ENCODE measurements at places on chromosomes 16 and 17.

- DNase-seq = no peak
These were observed 25.1 kb upstream of the NOS2 start for GRCh38 chr17:27825459-27825858.

GRCh38 chr17:78725448-78726021 lies 56.5 kb downstream of the CYTH1 start:
- no peak for DNase-seq

DNA sequence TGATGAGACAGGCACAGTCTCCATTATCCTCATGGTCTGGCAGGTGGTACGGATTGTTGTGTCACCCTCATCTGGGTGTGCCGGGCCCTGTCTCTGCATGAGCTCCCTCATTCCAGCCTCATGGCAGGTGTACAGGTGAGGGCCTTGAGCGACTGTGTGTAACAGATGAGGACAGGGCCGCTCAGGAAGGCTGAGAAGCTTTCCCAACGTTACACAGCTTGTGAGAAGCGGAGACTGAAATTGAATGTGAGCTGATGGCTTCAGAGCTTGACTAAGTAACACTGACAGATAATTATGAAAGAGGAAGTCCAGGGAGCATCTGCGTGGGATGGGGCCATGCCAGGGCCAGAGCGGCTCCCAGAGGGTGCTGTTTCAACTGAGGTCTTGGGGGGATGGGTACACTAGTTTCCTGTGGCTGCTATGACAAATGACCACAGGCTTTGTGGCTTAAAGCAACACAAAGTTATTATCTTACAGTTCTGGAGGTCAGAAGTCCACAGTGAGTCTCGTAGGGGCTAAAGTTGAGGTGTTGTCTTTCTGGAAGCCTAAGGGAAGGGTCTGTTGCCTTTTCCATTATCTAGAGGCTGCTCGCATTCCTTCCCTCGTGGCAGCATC lies 36.7 kb downstream of the CMIP start:
- no peak for DNase-seq

- DNase-seq = no peak
These were observed 25.2 kb downstream of the CD300A start for GRCh38 chr17:74491626-74492025.

- DNase-seq = no peak
These were observed 8.9 kb upstream of the WSCD1 start for GRCh38 chr17:6061290-6061689.

DNA sequence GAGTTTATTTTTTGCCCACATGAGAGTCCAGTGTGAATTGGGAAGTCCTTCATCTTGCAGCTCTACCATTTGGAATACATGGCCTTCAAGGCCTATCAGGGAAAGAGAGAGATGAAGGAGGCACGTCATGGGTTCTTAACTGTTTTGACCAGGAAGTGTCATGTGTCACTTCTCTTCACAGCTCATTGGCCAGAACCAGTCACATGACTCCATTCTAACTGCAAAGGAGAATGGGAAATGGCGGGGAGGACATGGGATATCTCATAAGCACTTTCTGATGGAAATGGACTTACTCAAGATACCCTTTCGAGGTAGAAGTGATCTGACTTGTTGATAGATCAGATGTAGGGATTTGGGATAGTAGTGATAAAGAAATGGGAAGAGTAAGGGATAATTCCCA lies 57.9 kb upstream of the CES5A start:
- no peak for DNase-seq

DNA sequence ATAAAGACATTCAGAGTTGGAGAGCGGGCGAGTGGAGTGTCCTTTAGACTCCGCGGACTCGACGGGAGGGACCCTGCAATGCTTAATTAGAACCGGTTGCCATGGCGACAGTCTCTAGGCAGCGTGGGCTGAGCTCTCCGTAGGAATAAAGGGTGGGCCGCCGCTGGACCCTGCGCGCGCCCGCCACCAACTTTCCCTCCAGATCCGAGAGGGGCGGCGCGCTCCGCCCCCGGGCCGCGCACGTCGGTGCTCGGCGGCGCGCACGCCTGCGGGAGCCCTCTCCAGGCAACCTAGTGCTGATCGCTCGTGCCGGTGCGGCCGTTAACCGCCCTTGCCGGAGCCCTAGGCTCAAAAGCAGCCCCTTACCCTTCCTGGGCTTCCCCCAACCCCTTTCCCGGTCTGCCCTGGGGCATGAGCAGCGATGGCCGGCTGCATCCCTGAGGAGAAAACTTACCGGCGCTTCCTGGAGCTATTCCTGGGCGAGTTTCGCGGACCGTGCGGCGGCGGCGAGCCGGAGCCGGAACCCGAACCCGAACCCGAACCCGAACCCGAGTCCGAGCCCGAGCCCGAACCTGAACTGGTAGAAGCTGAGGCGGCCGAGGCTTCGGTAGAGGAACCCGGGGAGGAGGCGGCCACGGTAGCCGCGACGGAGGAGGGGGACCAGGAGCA lies at the start of gene PPM1E:
Gene PPM1E (plus strand): TSS at position 278 of the 669 bp plus-strand sequence.
- peak; percentile 84 for DNase-seq

DNA sequence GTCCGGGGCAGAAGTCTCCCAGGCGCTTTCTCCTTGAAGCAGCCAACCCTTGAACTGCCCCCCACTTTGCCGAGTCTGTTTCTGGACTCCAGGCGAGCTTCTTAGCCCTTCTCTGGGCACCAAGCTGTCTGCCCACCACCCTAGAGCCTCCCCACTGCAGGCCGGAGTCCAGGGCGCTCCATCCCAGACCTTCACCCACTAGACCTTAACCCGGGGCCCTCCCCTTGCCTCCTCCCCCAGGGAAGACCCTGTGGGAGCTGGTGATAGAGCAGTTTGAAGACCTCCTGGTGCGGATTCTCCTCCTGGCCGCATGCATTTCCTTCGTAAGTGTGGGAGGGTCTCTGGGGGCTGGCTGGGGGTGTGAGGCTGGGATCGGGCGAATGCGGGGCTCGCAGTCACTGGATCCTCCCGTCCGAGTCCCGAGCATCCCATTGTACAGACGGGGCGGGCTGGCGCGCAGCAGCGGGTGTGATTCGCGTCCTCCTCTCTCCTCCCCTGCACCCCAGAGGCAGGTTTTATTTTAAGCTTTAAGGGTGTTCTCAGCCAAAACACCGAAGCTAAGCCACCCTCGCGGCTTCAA lies 1.1 kb downstream of the ATP2A1 start:
- DNase-seq = no peak

GRCh38 chr16:86221085-86221484 lies 289.2 kb upstream of the FOXF1 start:
- no peak for DNase-seq

DNA sequence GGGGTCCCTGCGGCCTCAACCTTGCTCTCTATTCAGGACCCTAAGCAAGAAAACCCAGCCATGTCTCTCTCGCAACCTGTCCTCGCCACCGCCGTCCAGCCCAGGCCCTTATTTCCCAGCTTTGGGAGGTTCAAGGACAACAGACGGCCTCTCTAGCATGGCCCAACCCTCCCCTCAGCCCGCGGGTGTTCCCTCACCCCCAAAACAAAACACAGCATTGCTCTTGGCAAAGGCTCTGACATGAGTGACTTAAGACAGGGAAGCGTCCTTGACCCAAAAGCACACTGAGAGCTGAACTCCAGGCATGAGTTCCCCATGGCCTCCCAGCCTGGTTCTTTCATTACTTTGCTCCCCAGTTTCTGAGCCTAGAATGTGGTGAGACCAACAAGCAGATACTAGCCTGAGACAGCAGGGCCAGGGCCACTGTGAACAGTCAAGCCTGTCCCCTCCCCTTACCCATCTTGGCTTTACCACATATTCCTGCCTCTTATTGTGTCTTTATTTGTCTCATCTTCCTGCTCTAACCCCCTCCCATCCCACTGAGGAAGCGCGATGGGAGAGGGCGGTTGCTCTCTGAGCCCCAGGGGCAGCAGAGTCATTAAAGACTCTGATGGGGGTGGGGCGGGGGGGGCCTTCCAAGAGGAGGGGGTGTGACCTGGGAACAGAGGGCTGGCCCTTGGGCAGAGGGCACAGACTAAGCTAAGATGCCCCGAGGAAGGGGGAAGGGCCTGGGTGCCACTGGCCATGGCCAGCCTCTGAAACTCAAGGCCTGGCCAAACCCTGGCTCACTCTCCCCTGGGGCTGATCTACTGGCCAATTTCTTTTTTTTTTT lies 11.8 kb downstream of the SREBF1 start:
- DNase-seq = peak; percentile 62

DNA sequence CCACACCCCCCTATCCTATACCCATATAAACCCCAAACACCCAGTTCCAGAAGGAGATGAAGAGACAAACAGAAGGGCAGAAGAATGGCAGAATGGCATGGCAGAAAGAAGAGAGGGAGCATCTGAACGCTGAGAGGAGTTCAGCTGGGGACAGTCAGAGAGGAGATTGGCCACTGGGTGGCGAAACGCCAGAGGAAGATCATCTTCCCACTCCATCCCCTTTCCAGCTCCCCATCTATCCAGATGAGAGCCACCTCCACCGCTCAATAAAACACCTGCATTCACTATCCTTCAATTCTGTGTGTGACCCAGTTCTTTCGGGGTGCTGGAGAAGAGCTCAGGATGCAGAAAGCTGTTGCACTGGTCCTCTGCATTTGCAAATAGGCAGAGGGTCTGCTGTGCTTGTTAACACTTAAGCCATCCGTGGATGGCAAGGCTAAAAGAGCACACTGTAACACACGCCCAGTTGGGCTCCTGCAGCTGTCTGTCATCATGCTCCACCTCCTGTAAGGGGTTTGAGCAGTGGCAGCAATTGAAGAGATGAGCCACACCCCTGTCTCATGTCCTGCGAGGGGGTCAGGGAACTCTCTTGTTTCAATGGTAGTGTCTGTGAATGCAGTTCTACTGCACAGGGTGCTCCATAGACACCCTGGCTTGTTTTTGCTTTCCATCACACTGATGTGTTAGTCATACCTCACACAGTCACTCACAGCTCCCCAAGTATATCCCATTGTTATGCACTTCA lies 1034.8 kb upstream of the RBFOX1 start:
- DNase-seq = no peak

DNA sequence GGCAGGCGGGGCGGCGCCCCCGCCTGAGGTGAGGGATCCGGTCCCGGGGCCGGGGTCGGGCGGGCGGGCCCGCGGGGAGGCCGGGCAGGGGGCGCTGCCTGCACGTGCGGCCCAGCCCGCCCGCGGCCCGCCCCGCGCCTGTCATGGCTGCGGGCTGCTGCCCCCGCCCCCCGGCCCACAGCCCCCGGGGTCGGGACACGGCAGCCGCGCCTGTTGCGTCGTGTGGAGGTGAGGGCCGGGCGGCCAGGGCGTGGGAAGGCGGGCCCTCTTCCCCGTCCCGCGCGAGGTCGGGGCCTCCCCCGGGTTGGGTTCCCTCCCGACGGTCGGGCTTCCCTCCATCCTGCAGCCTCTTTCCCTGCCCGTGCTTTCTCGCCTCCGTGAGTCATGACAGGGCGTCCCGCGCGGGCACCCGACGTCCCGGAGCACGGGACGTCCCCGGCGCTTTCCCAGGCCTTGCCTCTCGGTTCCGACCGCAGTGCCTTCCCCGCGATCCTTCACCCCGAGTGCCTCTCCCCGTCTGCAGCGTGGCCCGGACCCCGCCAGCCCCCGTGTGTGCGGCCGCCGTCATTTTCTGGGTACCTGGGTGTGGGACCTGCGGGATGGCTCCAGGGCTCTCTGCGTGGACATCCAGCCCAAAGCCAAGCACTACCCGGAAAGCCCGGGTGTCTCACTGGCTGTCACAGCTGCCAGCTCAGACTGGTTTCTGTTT lies 76.7 kb downstream of the CHD9 start:
- peak; percentile 84 for DNase-seq

- no peak for DNase-seq
These were observed 110.7 kb downstream of the WWOX start for GRCh38 chr16:78209951-78210661.

DNA sequence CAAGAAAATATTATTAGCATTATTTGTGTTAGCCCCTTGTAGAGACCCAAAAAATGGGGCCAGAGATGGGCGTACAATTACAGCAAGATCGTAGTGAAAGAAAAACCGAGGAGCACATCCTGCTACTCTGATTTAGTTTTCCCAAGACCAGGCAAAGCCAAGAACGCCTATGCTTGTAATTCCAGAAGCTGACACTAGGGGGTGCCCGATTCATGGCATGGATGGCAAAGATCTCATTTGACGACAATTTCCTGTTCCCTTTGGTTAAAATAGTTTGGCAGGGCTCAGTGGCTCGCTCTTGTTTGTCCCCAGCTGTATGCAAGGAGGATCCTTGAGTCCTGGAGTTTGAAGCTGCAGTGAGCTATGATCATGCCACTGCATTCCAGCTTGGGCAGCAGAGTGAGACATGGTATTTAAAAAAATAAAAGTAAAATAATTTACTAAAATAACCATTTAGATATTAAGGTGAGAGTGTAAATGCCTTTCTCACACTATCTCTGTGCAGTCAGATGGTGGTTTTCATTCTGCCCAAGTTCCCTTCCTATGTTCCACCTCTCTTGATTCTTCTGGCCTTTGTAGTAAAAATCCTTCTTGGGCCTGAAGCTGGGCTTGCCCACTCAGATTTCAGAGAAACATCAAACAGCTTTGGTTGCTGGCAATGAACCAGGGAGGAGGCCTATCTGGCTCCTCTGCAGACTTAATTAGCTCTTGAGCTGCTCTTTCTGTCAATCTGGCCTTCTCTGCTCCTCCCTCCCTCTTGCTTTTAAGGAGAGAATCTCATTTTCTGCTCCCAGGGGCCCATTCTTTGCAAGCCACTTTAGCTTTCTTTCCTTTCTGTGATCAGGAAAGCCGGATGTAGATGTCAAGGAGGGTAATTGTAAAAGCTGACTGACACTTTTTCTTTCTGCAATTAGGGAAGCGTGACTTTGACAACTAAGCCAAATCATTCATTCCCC lies 31.2 kb downstream of the TMEM238L start:
- DNase-seq = no peak

- DNase-seq = no peak
These were observed 23.6 kb downstream of the CFAP20 start for GRCh38 chr16:58105631-58106030.

- DNase-seq = no peak
These were observed 278.7 kb downstream of the FTO start for GRCh38 chr16:53982631-53983042.

DNA sequence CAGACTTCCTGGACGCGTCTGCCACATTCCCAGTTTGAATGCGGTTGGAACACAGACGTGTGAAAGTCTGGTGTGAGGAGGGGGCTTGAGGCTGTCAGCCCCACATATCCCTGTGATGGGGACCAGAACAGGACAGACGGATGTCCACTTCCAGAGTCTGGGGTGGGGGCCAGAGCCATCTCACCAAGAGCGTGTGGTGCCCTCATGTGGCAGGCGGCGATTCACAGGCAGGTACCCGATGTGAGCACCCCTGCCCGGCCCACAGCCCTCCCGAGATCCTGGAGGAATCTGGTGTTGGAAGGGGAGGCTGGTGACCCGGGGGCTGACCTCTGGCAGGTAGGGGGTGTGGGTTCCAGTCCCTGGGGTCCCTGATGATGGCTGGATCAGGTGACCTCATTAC lies 51.5 kb downstream of the ENGASE start:
- no peak for DNase-seq

DNA sequence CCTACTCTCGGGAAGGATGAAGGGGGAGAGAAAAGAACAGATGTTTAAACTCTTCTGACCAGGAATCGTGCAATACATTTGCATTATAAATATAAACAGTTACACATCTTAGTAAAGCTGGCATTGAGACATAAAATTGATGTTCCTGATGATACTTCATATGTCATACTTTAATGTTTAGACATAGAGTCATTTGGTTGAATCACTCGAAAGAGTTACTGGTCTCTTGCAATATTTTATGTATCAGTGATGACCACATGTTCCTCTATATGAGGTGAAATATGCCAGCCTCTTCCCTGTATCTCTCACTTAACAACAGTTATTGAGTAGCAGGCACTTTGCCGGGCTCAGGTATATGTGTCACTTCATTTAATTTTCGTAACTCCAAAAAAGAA lies 49.7 kb upstream of the PMFBP1 start:
- DNase-seq = no peak

GRCh38 chr16:57610611-57611010 lies 17.8 kb upstream of the ADGRG1 start:
- no peak for DNase-seq

- no peak for DNase-seq
These were observed 4.1 kb downstream of the CARD14 start for GRCh38 chr17:80173916-80174315.
